ENCODE measurements at places on chromosomes 3 and 15.

DNA sequence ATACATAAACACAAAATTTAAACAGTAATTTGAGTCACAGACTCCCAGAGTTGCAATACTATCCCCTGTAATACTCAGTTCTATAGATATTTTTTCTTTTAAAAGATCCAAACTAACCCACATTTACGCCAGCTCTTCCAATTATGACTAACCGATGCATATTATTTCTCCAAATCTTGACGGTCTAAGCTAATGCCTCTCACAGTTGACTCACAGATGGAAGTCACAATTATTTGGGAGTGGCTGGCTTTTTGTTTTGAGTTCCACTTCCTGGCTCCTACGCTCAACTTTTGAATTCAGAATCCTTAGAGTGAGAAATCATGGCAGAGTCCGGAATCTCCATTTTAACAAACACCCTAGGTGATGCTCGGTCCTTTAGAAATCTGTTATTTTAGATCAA lies 749.9 kb downstream of the FHIT start:
- no peak for DNase-seq

DNA sequence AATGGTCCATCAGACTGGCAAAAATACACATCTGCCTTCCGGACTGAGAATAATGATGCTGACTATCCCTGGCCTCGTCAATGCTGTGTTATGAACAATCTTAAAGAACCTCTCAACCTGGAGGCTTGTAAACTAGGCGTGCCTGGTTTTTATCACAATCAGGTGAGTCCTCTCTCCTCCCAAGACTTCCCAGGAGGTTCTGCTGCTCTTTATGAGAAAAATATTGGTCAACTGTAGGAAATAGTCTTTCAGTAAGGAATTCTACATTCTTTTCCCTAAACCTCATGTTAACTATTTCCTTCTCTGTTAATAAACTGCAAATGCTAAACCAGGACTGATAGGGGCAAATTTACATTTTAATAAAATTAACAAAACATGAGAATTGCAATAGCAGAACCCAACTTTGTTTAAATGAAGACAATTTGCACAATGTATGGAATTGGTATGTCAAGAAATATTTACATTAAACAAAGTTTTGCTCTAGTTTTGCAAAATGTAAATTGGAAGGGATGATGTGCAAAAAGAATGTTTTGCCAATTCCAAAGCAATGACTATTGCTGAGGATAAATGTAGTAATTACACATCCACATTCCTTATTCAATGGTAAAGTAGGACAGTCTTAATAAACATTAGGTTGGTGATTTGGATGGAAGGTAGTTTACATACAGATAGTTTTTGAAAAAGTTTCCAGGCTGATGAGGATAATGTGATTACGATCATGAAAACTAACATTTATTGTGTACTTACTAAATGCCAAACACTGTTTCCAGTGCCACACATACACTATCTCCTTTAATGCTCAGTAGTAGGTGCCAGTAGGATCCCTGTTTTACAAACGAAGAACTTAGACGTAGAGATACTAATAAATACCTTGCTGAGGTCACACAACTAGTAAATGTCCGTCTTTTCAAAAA lies 21.1 kb downstream of the UPK1B start:
- DNase-seq = no peak

GRCh38 chr15:77597804-77598453 lies 34.8 kb downstream of the LINGO1 start:
- DNase-seq = no peak

DNA sequence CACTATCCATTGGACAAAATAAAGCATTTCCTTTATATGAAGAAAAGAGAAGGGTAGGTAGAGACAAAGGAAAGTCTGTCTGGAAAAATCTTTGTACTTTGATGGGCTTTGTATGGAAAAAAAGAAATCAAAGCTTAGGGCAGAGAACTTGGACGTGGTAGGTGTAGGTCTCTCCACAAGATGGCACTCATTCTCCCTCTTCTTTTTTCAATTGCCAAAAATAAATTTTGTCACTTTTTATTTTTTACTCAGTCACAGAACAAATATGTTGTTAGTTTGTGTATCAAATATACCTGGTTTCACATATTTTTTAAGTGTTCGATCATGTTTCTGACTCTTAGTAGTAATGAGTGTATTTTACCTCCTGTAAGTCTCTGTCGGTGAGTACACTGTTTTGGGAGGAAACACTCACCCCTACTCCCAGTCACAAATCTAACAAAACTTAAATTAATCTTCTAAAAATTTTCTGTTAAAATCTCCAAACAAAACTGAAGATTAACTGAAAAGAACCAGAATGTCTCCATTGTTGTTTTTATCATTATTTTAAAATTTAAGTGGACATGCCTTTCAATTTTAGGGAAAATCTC lies 415.8 kb upstream of the GOLIM4 start:
- no peak for DNase-seq

- DNase-seq = peak; percentile 53
Measured at GRCh38 chr15:66698318-66698961, 3.6 kb upstream of the SMAD6 start.

DNA sequence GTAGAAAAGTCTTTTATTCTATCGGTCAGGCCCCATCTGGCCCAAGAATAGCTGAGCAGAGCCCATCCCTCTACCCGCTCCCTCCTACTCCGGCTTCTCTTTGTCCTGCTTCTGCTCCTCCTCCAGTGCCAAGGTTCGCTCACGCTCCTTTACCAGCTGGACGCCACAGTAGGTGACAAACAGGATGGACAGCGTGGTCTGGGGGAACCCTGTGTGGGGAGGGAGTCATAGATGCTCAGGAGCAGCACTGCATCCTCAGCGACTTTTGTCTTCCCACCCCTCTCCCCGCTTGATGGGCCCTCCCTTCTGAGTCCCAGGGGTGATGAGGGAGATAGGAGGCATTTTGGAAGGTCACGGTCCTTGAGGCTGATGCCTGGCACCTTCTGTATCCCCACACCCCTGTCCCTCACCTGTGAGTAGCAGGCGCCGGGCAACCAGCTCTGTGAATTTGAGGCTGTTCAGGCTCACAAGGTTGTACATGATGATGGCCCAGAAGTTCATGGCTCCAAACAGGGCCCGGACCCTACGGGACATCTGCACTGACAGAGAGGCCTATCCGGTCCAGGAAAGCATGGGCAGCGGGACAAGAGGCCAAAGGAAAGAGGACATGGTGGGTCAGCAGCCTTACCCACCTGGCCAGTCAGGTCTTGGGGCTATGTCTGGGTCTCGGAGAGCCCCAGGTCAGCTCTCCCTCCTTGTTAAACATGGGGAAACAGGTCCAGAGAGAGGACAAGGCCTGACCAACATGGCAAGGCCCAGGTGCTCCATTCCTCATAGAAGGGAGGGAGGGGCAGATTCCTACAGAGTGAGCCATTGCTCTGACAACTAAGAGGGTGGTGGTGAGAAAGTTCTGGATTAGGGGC lies 7.6 kb downstream of the KLHL40 start:
- DNase-seq = no peak

- no peak for DNase-seq
Measured at GRCh38 chr3:114450008-114450596, 156.3 kb downstream of the TIGIT start.

- no peak for DNase-seq
Measured at GRCh38 chr3:110774496-110775265, 296.9 kb upstream of the NECTIN3 start.

- DNase-seq = no peak
Measured at GRCh38 chr15:37015035-37015434, 85.3 kb downstream of the MEIS2 start.

DNA sequence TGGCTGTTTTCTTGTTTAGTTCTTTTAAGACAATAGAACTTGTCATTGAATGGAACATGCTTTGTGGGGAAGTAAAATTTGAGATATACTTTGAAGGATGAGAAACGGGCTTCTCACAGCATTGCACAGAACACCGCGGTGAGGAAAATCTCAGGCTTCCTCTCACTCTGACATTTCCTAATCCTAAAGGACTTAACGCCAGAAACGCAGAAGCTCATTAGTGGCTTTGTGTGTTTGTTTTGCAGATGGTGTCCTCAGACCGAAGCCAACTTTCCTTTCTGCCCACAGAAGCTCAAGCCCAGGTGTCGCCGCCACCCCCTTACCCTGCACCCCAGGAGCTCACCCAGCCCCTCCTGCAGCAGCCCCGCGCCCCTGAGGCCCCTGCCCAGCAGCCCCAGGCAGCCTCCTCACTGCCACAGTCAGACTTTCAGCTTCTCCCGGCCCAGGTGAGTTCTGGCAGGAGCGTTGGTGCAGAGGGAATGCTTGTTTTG lies 78.9 kb upstream of the BLM start:
- peak; percentile 91 for DNase-seq

- no peak for DNase-seq
Measured at GRCh38 chr3:187920913-187921312, 175.6 kb upstream of the BCL6 start.

DNA sequence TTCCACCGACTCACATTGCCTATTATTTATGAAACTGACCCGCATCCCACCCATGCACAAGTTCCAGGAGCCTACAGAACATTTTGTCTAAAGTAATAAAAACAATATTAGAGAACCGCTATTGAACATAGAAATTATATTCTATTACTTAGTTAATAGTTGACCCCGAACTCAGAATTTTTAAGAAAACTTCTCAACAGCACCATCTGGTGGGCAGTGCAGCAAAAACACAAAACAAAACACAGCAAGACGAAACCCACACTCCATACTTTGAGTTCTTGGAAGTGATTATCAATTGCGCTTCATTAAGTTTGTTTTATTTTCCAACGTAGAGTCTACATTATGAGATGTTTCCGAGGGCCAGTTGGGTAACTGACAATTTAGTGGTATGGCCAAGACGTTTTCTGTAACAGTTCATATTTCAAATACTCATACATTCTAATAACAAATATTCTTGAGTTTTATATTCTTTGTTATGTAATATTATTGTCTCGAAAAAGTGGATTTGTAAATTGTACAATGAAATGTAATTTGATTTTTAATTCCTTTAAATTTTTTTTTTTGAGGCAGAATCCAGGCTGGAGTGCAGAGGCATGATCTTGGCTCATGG lies 24.0 kb upstream of the C3orf70 start:
- DNase-seq = peak; percentile 25

DNA sequence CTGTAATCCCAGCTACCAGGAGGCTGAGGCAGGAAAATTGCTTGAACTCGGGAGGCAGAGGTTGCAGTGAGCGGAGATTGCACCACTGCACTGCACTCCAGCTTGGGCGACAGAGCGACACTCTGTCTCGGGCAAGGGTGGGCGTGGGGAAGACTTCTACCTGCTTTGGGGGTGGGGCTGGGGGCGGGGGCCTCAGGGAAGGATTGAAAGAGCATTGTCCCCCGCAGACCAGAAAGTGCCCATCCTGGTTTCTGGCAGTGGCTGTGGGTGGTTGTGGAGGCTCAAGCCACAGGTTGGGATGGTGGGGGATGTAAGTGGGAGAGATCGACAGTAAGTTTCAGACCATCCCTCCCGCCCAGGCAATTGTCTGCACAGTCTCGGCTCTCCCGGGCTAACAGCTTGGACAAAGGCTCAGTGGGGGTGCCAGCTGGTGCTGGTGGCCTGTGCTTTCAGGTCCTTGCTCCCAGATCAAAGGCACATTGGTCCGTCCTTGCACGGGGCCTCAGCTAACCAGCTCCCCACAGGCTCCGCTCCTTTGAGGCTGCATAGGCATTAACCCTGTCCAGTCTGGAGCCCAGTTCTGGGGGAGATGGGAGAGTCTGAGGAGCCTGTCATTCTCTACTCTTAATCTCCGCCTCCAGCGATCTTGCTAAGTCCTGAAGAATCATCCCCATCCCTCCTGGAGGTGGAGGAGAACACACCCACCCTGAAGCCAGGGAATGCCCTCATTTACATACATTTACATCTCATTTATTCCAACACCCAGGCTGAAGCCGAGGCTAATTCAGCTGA lies 8.6 kb downstream of the SCN5A start:
- DNase-seq = no peak

DNA sequence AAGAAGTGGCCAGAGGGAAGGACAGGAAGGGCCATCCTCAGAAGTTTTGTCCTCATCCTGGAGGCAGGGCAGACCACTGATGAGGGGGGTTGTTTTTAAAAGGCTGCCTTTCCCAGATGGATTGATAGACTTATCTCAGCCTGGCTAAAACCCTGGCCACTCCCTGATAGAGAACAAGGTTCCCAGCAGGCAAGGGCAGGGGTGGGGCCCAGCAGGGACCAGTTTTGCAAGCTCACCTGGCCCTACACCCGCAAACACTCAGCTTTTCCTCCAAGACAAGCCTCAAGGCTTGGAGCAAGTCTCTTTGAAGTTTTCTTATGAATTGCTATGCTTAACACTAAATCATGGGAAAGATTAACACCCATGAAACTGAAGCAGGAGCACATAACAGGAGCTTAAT lies 9.1 kb downstream of the LIPC start:
- no peak for DNase-seq

DNA sequence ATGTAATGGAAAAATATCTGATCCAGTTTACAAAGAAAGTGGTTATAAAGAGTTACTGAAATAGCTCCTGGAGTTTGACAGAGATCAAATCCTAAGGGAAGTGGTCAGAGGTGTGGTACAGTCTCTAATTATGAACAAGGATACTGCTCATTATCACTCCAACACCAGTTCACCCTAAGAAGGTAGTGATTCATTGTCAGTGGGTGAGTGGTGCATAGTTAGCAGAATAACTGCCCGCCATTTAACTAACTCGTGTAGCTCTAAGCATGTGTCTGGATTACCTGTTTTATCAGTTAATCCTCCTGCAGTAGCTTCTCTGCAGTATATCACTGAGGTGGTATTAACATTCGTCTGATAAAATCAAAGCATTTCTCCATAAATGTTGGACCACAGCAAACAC lies 700.1 kb downstream of the NLGN1 start:
- DNase-seq = no peak

DNA sequence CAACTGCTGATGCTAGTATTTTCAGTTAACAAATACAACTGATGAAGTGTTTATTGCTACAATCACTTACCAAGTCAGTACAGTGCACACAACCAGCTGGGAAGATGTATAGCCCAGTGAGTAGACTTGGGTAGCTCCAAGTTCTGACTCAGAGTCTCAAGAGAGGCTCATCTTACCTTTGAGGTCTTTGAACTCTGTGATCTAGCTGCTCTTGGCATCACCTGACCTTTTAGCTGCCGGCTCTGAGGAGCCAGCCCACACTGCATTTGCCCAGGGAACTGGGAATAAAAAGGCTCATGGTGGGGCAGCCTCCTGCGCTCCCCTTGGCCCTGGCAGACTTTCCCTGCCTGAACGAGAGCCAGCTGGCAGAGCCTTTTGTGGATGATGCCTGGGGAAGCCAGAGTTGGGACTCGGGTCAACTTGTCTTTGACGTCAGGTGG lies 82.6 kb downstream of the CEMIP start:
- no peak for DNase-seq

- DNase-seq = no peak
Measured at GRCh38 chr3:140570602-140571001, 107.3 kb upstream of the TRIM42 start.

DNA sequence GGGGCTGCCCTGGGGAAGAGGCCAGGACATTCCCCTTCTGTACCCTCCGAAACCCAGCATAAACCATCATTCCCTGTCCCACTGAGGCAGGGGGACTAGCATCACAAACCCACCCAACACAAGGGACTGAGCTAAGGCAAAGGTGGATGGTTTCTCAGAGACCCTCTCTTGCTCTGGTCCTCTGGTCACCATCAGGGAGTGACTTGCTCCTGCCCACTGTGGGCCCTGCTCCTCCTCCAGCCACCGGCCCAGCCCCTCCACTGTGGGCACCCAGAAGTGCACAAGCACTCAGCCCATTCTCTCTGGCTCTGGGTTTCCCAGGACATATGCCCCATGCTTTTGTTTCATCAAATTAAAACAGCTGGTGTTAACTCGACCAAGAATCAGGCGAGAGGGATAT lies 44.9 kb downstream of the PTH1R start:
- no peak for DNase-seq

Measured in MV-4-11 (cell line).